ENCODE measurements at places on chromosomes 11 and 22.

DNA sequence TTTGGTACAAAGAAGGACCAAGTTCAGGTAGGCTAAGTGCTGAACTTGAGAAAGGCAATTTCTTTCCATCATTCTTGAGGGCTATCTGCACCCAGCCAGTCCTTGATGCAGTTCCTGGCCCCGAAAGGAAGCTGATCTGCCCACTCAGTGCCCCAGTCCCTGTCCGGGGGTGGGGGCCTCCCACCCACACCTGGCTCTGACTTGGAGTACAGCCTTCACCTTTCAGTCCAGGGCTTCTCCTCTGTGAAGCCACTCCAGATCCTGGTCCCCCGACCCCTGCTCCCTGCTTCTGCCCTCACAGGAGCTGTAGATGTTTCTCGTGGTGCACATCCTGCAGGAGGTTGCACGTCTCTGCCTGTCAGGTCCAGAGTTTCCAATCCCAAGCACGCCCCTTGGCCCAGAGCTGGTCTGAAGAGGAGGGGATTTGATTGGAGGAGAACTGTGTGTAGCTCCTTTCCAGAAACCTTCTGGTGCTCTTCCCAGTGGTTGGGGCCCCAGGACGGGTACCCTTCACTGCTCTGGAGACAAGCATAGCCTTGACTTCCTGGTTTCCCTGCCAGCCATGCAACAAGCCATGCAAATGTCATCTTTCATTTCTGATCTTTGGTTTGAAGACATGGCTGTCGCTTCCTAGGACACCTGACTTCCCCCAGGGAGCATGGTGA lies 75.3 kb downstream of the BCR start:
- DNase-seq: no peak

GRCh38 chr11:95193541-95193940 lies 37.5 kb downstream of the SESN3 start:
- no peak for DNase-seq

GRCh38 chr22:50498322-50498890 lies 9.1 kb downstream of the LMF2 start:
- peak; percentile 54 for DNase-seq

GRCh38 chr11:122681735-122682134 lies 26.2 kb downstream of the UBASH3B start:
- no peak for DNase-seq

GRCh38 chr22:36016684-36017083 lies 11.9 kb downstream of the RBFOX2 start:
- no peak for DNase-seq

DNA sequence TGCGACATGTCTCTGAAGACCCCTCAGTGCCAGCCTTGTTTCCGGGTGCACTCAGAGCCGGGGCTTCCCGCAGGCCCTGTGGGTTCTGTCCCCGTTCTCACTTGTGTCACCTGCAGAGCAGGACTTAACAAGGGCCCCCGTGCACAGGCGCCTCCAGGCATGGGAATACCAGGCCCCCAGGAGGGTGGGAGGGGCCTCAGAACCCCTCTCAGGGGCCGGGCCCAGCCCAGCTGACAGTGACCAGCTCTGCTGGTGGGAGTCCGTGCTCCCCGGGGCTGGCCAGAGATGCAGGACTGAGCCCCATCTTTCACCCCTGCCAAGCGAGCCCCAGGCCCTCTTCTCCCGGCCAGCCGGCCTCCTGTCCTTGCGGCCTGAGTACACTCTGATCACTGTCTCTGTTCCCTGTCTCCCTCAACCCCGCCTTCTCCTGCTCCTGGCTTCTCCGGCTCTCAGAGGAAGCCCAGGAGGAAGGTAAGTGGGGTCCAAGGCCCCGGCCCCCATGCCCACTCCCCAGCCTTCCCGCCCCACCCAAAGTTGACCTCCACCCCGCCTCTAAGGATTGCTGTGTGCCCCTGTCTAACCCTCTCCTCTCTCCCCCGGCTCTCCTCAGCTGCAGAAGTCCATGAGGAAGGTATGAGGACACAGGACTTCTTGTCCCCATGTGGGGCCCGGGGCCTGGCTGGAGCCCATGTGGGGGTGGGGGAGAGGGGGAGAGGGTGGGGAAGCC lies 5.3 kb downstream of the TNNT3 start:
- DNase-seq: no peak

DNA sequence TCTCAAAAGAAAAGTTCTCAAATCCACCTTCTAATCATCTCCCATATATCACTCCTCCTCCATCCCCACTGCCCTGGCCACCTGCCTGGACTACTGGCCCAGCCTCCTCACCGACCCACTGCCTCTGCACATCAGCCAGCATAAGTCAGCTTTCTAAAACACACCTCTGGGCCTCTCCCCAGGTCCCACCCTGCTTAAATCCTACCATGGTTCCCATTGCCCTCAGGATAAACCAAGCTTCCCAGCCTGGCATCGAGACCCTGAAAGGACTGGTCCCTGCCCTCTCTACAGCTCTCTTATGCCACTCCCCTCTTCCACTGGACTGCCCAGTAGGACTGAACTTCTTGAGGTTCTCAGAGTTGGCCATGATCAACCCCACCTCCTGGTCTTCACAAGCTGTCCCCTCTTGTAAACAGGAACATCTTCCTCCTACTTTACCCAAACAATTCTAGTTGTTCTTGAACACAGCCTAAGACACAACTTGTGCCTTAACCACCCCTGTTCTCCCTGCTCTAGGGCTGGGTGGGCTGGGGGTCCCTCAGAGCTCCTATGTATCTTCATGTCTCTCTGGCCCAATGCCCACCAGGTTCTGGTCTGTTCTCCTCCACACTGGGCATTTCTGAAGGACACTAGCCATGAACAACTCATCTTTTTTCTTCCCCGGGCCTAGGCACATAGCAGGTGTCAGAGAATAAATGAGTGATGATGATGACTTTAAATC lies 12.6 kb upstream of the P2RY6 start:
- no peak for DNase-seq

DNA sequence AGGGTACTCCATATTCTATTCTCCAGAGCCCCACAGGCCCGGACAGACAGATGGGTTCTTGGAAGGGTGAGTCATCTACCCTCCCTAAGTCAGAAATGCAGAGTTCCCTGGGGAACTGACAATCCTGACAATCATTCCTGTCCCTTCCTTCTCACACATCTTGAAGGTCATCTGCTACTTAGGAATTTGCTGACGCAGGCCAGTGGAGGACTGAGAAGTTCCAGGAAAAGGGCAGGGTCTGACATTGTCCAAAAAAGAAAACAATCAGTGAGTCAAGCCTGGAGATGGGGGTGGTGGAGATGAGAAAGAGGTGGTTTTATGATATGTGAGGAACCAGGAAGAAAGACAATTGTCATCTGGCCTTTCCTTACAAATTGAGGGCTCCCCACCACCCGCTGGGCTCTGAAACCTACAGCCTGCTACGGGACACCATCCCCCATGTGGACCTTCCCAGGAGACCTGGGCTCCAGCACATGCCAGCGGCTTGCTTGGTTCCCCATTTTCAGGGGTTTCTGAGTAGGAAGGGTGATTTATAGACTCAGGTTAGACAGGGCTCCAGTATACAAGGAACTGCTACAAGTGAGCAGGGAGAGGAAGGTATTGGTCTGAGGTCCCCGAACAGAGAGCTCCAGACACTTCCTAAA lies 12.9 kb downstream of the CD59 start:
- no peak for DNase-seq

DNA sequence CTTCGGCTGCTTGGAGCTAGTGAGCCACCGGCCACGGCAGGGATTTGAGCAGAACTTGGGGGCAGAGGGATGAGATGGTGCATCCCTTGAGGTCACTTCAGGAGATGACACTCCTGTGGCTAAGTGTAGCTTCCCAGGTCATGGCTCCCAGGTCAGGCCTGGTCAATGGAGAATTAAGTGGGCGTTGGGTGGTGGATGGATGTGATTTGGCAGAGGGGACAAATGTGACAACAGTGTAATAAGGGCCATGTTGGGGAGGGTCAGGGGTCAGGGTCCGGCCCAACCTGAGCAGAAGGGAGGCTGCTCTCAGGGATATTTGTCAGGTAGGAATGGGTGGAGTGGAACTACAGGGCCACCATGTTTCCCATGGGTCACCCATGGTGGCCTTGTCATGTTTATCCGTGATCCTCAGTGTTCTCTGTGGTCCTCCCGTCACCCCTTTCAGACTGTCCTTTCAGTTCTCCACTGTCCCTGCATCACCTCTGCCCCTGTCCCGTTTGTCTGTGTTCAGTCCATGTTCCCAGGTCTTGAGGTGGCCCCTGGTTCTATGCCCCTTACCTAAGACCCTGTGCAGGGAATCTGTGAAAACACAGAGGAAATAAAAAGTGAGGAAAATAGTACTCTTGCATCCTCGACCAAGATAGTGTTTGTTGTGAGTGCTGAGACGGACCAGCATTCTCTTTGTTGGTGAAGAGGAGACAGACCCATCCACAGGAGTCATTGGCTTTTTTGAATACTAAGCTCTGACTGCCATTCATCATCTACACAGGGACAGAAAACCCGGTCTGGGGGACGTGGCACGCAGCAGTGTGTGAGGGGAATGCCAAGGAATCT lies 6.1 kb downstream of the SLC25A1 start:
- no peak for DNase-seq

- no peak for DNase-seq
Observed at GRCh38 chr11:15772547-15772946, 583.8 kb downstream of the SOX6 start.

GRCh38 chr11:100715165-100715761 lies 28.2 kb downstream of the ARHGAP42 start:
- DNase-seq: no peak

DNA sequence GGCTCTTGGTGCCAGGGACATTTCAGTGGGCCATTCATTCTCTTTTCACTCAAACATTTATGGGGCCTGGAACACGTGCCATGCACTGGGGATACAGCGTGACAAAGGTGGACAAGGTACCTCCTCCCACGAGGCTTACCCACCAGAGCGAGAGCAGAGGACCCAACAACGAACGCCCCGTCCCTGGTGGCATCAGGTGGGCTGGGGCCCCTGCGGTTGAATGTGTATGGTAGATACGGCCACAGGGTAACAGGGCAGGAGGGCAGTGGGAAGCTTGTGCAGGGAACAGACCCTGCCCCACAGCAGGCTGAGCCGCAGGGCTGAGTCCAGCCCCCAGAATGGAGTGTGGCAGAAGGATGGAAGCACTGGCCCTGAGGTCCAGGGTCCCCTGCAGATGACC lies 81.1 kb downstream of the LRRC32 start:
- DNase-seq: no peak

GRCh38 chr11:4962816-4963215 lies 7.3 kb upstream of the OR51A2 start:
- no peak for DNase-seq

DNA sequence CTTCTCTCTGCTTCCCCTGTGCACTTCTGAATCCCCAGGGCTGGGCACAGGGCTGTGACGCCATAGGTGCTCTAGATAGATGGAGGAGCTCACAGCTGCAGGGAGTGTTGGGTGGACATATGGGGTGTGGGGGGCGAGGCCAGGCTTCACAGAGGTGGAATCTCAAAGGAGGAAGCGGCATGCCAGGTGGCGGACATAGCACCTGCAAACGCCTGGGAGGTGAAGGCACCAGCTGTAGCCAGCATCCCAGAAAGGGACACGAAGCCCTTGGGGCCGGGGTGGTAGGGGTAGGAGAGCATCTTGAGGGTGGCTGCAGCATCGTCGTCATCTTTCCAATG lies 14.6 kb upstream of the KCNQ1OT1 start:
- DNase-seq: no peak

- peak; percentile 47 for DNase-seq
Observed at GRCh38 chr11:128318856-128319474, 268.4 kb downstream of the ETS1 start.

GRCh38 chr22:37254867-37255233 lies 10.8 kb upstream of the RAC2 start:
- no peak for DNase-seq

GRCh38 chr11:35030716-35031213 lies 108.2 kb upstream of the CD44 start:
- no peak for DNase-seq

DNA sequence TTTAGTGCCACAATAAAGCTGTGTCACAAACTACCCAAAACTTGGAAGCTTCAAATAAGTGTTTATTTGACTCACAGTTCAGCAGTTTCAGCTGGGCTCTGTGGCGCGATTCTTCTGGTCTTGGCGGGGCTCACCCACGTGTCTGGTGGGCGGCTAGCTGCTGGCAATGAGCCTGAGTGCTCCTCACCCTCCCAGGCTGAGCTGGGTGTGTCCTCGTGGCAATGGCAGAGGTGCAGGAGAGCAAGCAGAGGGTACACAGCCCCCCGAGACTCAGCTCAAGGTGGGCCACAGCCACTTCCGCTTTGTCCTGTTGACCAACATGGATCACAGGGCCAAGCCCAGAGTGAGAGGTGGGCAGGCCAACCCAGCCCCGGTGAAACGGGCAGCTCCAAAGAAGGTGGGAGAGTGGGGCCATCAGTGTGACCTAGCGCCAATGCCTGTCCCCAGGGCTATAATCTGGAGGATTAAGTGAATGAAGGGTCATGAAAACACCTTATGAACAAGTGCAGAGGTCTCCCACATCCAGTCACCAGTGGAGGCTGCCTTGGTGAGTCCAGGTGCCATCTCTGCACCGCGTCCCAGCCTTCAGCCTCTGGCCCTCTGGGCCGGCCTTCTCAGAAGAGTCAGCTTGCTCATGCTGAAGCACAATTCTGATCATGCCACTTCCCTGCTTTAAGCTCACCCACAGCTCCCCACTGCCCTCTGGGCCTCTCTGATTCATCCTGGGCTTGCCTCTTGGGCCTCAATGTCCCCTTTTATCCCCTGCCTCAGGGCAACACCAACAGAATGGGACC lies 74.6 kb upstream of the RTL6 start:
- DNase-seq: no peak

DNA sequence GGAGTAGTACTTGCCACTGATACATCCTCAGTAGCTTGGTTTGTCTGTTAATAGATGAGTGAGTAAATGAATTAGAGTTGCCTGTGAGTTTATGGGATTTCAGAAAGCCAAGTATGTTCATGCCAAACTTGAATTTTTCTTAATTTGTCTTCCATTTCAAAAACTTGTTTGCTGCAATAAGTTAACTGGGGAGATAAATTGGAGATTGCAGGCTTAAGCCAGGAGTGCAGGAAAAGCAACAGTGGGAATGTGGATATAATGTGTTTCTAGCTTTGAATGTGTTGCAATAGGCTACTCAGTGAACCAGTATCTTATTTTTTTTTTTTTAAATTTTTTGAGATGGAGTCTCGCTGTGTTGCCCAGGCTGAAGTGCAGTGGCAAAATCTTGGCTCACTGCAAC lies 8.2 kb downstream of the OSBP2 start:
- no peak for DNase-seq

- DNase-seq: no peak
Observed at GRCh38 chr22:19940536-19941364, 822 bp upstream of the COMT start.

DNA sequence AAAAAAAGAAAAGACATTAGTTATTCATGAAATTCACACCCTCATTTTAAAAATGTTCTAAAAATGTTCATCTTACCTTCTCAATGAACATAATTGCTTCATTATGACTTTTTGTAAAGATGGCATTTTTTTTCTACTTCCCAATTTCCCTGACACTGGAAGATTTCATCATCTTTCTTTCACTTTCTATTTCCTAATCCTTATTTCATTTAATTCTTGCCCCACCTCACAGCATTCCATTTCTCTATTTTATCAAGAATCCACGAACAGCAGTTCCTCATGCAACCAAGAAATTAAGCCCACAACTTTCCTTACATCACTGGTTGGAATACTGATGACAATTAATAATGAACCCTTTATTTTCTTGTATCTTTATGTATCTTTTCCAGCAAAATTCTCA lies 1.9 kb downstream of the PATL1 start:
- no peak for DNase-seq

Data from stimulated activated CD8-positive, alpha-beta memory T cell treated with anti-CD3 and anti-CD28 coated beads, Interleukin-2, amount 100 ng/mL, for 1 hour (primary cell).